ENCODE measurements at places on chromosomes 7 and 10.

DNA sequence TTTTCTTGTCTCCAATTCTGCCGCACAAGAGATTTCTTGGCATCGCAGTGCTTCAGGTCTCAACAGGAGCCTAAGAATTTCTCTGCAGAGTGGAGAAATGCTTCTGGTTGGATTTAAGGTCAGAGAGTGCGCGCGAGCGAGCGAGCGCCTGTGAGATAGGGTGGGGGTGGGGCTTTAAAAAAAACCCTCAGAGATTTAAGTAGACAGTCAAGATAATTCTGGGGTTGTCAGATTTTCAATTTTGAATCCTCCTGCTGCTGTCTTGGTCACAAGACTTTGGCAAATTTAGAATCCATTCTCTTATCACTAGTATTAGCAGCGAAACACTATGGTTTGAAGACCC, 49.7 kb downstream of the CPEB3 start:
- no peak for DNase-seq

DNA sequence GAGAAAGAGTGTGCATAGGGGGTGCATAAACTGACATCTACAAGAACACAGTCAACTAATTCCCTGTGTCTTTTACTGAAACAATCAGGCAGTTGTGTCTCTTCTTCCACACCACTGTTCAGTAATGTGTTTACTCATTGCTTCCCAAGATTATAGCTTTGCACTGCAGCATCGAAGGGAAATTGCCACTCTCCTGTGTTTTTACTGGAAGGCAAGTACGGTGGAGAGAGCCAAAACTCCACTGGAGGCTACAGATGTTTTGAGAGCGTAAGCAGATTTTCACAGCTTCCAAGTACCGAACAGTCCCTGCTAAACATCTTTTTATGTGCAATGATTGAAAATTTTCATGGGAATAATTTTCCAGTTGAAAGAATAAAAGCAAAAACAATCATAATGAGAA, 510.5 kb upstream of the AKR1E2 start:
- peak; percentile 44 for DNase-seq

GRCh38 chr7:28998105-28998504, 40.0 kb upstream of the TRIL start:
- DNase-seq = no peak

- DNase-seq = peak; percentile 74
These were observed 336.9 kb upstream of the NPSR1 start for GRCh38 chr7:34320926-34321661.

GRCh38 chr7:115300231-115300870, 378.5 kb downstream of the MDFIC start:
- peak; percentile 52 for DNase-seq

GRCh38 chr10:79047584-79047874, 21.2 kb upstream of the ZMIZ1 start:
- no peak for DNase-seq

DNA sequence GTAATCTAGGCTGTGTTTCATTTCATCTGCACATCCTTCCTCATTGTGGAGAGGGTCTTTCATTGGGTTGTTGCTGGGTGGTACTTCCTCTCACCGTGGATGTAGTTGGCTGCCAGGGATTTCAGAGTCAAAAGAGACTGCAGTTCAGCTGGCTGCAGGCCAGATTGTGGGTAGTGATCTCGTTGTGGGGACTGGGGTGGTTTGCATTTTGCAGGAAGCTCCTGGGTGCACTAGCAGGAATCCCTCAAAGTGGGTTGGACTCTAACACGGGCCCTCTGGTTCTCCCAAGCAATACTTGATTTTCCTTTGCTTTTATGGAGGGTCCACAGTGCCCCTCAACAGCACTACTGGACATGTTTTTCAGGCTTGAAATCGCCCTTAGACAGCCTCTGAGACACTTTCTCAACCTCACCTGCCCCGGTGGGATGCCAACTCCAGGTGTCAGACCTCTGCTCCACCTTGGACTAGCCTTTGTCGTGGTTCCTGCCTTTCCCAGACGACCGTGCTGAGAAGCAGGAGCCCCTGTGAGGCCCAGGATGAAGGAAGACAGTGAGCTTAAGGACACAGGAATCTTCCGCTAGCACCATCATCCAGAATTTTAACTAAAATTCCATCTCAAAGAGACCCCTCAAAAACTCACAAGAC, 23.9 kb upstream of the ZNF273 start:
- DNase-seq = no peak

DNA sequence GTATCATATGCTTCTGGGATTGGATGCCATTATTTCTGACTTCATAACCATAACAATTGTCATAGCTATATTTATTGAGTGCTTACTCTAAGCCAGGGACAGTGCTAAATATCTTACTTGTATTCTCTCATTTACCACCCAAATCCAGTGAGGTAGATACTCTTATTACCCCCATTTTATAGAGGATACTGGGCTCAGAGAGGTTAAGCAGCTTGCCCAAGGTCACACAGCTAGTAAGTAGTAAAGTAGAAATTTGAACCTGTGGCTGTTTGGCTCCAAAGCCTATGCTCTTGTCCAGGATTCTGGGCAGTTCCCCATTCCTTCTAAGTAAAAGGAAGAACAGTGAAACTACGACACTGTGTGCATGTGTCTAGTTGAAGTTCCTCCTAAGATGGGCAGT, 56.5 kb downstream of the COL13A1 start:
- no peak for DNase-seq

- DNase-seq = no peak
These were observed 37.4 kb upstream of the EPHB6 start for GRCh38 chr7:142817506-142817905.

GRCh38 chr10:100872034-100872791, 40.5 kb upstream of the SLF2 start:
- DNase-seq = peak; percentile 72

DNA sequence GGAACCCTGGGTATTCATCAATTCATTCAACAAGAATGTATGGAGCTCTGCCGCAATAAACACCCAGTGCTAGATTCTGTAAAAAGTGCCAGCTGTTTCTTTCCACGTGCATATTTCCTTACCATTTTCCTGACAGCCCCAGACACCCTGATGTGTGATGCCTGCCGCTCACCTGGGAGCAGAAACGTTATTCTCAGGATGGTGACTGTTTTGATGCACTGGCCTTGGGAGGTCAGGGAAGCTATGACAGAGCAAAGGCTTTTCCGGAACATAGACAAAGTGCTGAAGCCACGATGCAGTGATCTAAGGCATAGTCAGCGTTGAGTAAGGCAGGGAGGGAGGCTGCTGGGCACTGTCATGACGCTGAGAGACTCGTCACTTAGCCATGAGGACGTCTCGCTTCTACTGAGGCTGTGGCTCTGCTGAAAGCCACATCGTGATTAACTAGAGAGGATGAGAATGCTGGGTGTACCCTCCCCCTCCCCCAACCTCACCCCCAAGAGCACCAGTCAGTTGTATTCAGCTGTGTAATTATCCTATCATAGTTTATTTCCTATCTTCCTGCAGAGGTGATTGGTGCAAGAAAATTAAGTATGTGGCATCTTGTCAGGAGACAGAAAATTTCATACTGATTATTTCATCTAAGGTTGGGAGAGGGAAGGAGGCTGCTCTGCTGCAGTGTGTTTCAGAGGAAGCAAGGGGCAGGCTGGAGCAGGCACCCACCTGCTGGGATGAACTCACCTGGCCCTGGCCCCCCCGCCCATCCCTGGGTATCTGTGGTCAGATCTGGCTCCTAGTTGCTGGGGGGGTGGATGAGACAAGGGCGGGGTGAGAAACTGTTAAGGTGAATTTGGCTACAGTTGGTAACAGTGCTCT, 48.8 kb upstream of the SMNDC1 start:
- DNase-seq = peak; percentile 83

DNA sequence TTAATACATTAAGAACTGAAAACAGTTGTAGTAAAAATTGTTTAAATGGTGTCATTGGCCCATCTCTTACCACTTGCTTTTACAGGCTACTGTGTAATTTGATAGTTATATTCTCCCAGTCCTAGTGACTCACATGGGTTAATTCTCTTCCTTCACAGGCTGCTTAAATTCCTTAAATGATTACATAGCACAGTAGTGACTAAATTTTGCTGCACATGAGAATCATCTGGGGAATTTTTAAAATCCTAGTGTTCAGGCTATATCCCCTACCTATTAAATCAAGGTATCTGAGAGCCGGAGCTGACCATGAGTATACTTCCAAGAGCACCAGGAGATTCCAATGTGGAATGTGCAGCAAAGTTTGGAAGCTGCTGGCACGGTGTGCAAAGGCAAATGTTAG, 45.3 kb upstream of the ZNF800 start:
- peak; percentile 81 for DNase-seq

- DNase-seq = no peak
These were observed 5.0 kb downstream of the ZYX start for GRCh38 chr7:143385891-143386781.

GRCh38 chr7:77404641-77405040, 11.5 kb downstream of the GSAP start:
- DNase-seq = no peak

- no peak for DNase-seq
These were observed 145.5 kb upstream of the AGR3 start for GRCh38 chr7:17027143-17027788.

- DNase-seq = no peak
These were observed 7.8 kb downstream of the NPTX2 start for GRCh38 chr7:98624846-98625420.

- DNase-seq = no peak
These were observed 43.1 kb upstream of the TRUB1 start for GRCh38 chr10:114894911-114895310.

DNA sequence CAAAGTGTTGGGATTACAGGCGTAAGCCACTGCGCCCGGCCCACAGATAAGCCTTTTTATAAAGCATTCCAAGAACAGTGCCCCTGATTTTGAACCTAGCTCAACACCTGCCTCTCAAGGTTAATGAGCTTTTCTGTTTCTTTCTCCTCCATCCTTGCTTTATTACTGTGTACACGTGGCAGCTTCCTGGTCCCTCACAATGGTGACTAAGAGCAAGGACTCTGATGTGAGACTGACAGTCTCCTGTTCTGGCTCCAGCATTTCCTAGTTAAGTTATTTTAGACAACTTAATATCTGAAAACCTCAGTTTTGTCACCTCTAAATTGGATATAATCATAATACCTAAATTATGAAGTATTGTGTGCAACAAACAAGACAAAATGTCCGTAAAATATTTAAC, 9.9 kb downstream of the HABP2 start:
- no peak for DNase-seq

- DNase-seq = peak; percentile 18
These were observed 333 bp downstream of the SMNDC1 start for GRCh38 chr10:110304394-110304779.

DNA sequence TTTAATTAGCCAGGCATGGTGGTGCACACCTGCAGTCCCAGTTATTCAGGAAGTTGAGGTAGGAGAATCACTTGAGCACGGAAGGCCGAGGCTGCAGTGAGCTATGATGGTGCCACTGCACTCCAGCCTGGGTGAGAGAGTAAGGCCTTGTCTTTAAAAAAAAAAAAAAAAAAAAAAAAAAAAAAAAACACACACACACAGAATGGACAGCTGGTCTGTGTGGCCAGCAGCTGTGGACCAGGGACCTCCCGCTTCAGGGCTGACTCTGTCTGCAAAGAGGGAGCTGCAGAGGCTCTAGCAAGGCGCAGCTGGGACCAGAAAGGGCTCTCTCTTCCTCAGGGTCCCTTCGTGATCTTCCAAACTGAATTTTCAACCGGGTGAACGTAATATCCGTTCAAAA, 53.6 kb upstream of the DNAAF5 start:
- no peak for DNase-seq

DNA sequence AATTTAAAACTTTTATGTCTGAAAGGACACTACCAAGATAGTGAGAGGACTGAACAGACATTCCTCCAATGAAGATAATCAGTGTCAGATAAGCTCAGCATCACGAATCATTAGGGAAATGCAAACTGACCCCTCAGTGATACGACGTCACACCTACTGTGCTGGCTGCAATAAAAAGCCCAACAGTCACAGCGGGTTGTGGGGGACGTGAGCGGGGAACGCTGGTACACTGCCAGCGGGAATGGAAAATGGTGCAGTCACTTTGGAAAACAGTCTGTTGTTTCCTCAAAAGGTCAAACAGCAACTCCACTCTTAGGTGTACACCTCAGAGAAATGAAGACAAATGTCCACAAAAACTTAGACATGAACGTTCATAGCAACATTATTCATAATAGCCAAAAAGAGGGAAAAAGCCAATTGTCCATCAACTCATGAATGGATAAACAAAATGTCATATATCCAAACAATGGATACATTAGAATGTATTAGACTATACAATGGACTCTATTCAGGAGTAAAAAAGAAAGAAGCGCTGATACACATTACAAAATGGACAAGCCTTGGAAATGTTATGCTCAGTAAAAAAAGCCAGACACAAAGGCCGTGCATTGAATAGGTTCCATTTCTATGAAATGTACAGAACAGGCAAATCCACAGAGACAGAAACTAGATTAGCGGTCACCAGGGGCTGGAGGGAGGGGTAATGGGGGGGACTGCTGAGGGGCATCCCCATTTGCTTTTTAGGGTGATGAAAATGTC, 2.4 kb upstream of the ECHS1 start:
- DNase-seq = no peak

GRCh38 chr7:98049034-98049433, 57.6 kb upstream of the LMTK2 start:
- DNase-seq = no peak

- DNase-seq = peak; percentile 59
These were observed 181.4 kb downstream of the ARID5B start for GRCh38 chr10:62082729-62083411.

GRCh38 chr10:33098951-33099663, 141.1 kb upstream of the ITGB1 start:
- DNase-seq = peak; percentile 69

DNA sequence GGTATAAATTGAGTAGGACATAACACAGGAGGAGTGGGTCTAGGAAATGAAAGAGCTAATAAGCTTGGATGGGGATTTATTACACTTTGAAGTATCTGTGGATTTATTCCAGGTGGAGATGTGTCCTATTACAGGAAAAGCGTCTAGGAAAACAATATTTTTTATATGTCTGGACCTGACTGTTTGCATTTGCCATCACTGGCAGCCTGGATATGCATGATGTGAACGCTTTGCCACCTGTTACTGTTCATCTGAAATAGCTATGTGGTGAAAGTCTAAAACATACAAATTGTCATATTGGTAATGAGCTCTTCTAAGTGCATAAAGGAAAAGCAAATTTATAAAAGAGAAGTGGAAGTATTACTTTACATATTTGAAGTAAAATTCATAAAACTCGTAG, 31.6 kb upstream of the AGMO start:
- DNase-seq = no peak

GRCh38 chr10:69412232-69412790, 4.4 kb downstream of the TACR2 start:
- DNase-seq = no peak

DNA sequence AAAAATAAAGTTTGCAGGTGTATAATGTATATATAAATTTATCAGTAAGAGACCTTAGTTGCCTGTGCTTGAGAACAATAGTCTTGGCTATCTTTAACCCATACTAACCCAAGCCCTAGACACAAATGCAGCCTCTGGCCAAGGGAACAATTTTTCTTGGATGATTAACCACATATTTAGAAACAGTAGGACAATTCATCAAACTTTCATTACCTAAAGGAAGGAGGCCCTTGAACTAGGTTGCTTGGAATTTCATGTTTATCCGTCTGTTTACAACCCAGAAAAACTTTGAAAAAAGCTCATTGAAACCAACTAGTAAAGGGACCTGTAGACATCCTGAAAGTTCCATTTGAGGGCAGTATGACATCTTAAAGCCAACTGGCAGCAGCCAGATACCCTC, 8.9 kb upstream of the ERLIN1 start:
- no peak for DNase-seq

- DNase-seq = no peak
These were observed 5.3 kb downstream of the NRP1 start for GRCh38 chr10:33329178-33329577.

GRCh38 chr10:83542774-83543411, 596.4 kb upstream of the GHITM start:
- DNase-seq = peak; percentile 8

GRCh38 chr7:96695581-96695980, 14.1 kb downstream of the SEM1 start:
- DNase-seq = no peak
